ENCODE measurements at places on chromosomes 11 and 22.

DNA sequence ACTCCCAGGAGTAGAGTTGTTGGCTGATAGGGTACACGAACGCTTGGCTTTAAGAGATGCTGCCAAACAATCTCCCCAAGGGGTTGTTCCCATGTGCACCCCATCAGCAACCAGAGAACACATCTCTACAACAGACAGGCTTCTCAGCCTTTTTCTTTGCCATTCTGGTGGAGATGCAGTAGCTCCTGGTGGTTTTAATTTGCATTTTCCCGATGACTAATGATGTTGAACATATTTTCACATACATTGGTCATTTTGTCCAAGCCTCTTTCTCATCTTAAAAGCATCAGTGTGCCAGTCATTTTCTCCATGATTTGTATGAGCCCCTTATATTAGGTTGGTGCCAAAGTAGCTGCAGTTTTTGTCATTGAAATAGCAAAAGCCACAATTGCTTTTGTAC is 21.8 kb downstream of the DHCR7 start:
- no peak for DNase-seq

DNA sequence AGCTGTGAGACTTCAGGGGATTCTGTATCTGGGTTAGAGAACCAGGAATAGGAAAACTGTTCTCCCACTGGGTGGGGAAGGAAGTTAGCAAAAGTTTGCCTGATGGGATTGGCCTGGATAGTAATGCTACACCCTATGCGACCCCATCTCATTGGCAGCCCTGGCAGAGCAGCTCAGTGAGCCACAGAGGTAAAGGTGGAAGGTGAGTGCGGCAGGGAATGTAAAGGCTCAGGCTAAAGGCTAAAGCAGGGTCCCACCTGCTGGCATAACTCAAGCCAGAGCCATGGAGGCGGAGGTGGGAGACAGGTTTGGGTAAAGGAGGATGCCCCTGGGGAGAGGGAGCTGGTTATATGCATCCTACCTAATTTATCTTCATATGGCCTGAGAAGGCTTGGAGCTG is 18.7 kb downstream of the SSH3 start:
- DNase-seq, result no peak

- peak; percentile 78 for DNase-seq
These were observed at the start of gene CECR2 for GRCh38 chr22:17369439-17370025. Gene CECR2, plus strand, starts transcription at chr22:17369460. Its CDS starts 324 bp downstream, at chr22:17369784.

DNA sequence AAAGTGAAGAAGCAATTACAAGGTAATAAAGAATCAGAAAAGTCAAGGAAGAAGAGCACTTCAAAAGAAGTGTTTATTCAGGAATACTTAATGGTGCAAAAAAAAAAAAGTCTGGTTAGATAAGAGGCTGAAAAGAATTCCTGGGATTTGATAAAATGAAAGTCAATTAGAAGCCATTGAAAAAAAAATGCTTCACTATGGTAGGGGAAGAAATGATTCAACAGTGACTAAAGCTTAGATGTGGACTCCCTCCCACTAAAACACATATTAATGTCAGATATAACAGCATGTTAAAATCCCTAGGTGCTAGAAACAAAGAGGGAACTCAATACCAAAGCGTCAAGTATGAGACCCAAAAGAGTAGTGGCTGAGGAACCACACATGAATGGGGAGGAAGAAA is 335.3 kb upstream of the PITPNB start:
- DNase-seq, result no peak

DNA sequence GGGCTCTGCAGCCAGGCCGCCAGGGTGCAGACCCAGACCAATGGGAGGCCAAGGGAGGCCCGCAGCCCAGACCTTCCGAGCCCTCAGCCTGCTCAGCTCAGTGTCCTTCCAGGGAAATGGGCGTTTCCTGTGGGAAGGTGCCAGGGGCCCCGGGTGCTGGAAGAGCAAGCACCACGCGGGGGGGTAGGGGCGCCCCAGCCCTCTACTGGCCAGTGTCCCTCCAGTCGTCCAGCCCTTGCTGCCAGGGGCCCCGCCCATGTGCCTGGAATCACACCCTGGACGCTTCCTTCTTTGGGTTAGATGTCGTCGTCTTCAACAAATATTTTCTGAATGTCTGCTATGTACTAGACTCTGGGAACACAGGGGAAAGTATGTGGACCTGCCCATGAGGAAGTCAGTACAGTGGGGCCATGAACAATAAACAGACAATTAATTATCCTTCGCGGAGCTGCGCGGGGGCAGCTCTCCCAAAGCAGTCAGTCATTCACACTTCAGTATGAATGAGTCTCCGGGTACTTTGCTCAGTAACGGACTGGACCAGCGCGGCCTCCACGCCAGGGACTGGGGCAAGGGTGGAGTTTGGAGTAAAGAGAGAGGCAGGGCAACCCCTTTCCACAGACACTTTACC is 60.2 kb downstream of the CDKN1C start:
- DNase-seq, result no peak

- no peak for DNase-seq
These were observed 2.6 kb downstream of the ANKRD13D start for GRCh38 chr11:67291481-67292381.

GRCh38 chr11:117054382-117054781 is 43.8 kb downstream of the SIK3 start:
- DNase-seq, result no peak

DNA sequence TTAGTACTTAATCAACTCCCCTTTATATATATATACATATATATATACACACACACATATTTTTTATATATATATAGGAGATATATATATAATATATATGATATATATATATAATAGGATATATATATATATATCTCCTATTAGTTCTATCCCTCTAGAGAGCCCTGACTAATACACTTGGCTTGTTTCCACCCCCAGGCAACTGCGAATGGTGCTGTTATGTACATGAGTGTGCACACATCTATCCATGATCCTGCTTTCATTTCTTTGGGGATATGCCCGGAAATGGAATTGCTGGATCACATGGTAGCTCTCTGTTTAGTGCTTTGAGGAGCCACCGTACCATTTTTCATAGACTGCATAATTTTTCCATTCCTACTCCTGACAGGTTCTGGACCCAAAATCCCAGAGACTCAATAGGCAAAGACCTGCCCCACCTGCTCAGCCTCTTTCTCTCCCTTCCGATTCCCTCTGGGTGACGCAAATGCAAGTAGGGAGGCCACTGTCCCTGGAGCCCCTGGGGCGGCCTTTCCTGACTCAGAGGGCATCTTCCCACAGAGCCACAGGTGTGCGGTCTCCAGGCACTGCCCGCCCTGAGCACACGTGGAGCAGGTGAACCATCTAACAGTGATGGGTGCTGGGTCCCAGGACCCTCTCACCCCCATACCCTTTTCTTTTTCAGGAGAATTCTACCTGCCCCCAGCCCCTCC is 12.0 kb downstream of the FGF3 start:
- DNase-seq, result no peak

DNA sequence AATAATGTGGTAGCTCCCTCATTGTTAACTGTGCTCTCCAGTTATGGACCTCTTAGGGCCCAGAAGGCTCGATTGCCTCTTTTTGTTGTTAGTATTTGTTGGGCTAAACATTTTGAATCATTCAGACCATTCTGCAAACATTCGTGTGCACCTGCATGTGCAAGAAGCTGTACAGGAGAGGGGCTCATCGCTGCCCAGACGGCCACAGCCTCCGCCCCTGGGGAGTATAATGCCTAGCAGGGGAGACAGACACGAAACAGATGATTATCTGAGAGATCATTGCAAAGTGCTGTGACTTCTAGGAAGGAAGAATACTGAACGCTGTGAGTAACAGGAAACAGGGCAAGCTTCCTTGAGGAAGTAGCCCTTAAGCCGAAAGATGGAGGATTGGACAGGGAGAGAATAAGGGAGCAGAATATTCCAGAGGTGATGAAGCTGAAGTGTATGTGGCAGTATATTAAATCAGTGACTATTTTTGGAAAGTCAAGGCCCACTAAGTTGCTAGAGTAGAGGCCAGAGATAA is 123.3 kb upstream of the RASSF10 start:
- DNase-seq, result no peak

GRCh38 chr11:849104-849824 is 6.6 kb downstream of the TSPAN4 start:
- DNase-seq, result peak; percentile 90

DNA sequence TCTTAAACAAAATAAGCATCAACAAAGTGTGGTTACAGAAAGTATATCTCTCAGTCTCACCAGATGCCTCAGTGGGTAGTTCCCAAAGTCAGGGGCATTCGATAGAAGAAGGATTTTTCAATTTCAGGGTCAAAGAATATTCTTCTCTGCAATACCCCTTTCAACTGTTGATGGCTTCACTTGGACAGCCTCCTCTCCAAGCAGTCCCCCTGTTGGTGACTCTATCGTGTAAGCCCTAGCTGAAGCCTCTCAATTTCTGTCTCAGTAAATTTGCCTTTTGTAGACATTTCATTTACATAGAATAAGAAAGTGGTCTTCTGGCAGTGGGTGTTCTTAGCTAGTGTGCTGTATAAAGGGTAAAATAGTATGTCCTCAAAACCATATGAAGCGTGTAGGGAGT is 11.3 kb upstream of the CCDC83 start:
- no peak for DNase-seq

- DNase-seq, result peak; percentile 54
These were observed 263.6 kb upstream of the NCAM1 start for GRCh38 chr11:112697391-112698178.

DNA sequence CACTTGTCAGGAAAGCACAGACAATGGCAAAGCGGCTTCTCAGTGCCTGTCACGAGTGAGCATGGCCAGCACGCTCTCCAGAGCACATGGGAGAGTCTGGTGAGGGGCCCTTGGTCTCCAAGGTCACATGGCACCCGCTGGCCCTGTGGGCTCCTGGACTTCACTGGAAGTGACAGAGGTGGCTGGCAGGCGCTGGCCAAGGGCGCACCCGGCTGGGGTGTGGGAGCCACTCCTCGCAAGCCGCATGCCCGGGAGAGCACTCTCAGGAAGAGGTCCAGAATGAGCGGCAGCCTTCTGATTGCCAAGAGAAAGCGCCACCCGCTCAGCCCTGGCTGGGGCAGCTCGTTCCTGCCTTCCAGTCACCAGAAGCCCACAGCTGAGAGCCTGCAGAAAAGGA is 17.1 kb upstream of the MOB2 start:
- DNase-seq, result no peak

GRCh38 chr11:112127056-112127455 is 36.8 kb downstream of the IL18 start:
- DNase-seq, result no peak

- peak; percentile 97 for DNase-seq
These were observed at the start of gene CCDC85B for GRCh38 chr11:65890324-65891218. Gene CCDC85B, plus strand, starts transcription at chr11:65890673. Its CDS starts 111 bp downstream, at chr11:65890784.

- no peak for DNase-seq
These were observed 69.3 kb upstream of the OPCML start for GRCh38 chr11:133601641-133602040.

- no peak for DNase-seq
These were observed 160.8 kb downstream of the MSANTD4 start for GRCh38 chr11:105861225-105861624.

- no peak for DNase-seq
These were observed 4.8 kb upstream of the ARHGEF12 start for GRCh38 chr11:120331301-120331996.

- no peak for DNase-seq
These were observed 23.7 kb downstream of the CRKL start for GRCh38 chr22:20940904-20941385.

DNA sequence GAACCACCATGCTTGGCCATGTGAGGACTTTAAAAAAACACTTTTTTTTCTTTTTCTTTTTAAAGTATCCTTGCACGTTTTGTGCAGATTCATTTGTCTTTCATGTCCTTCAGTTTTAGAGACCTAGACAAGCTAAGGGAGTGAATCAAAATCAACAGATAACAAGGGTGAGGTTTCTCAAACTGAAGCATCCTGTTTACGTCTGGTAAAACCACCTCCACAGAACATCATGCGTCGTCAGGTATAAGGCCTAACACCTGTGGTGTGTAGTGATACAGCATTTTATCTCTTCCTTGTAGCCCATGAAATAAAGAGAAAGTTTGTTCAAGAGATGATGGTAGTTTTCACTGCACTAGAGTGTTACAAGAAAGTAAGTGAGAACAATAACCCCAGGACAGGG is 26.3 kb upstream of the CSF2RB start:
- no peak for DNase-seq

- no peak for DNase-seq
These were observed 27.6 kb upstream of the CASP12 start for GRCh38 chr11:104925850-104926249.

GRCh38 chr11:3882655-3883054 is 27.2 kb downstream of the STIM1 start:
- DNase-seq, result no peak

- no peak for DNase-seq
These were observed 85.2 kb downstream of the CWC15 start for GRCh38 chr11:94888204-94888603.

GRCh38 chr11:20421946-20422345 is 34.4 kb downstream of the PRMT3 start:
- DNase-seq, result no peak

GRCh38 chr11:14566331-14567063 is 46.3 kb upstream of the PSMA1 start:
- no peak for DNase-seq

DNA sequence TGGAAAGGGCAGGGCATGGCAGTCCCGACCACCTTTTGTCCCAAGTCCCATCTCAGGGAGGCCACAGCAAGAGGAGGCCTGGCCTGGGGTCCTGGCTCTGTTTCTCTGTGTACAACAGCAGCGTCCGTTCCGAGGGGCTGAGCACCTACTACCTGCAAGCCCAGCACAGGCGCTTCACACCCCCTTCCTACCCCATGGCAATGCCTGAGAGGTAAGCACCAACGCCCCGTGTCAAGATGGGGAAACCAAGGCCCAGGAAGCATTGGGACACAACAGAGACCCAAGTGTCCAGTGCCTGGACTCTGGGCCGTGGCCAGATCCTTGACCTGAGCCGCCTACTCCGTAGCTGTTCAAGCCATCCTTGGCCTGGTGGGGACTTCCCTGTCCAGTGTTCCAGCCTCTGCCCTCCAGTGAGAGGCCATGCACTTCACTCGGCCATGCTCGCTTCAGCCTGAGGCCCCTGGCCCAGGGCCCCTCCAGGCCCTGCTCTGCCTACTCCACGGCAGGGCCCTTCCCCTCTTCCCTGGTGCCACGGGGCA is 14.3 kb upstream of the TCF20 start:
- DNase-seq, result no peak

DNA sequence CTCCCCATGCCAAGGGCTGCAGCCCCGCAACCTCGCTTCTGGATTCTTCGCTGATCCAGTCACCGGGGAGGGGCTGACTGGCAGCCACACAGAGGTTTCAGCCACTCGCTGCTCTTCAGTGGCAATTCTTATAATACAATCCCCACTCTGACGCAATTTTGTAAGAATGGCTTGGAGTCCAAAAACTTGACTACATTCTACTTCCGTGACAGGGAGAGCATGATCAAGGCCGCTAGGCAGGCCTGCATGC is 14.9 kb downstream of the PPM1F start:
- DNase-seq, result no peak

GRCh38 chr11:117723277-117724024 is 73.6 kb downstream of the DSCAML1 start:
- DNase-seq, result no peak

DNA sequence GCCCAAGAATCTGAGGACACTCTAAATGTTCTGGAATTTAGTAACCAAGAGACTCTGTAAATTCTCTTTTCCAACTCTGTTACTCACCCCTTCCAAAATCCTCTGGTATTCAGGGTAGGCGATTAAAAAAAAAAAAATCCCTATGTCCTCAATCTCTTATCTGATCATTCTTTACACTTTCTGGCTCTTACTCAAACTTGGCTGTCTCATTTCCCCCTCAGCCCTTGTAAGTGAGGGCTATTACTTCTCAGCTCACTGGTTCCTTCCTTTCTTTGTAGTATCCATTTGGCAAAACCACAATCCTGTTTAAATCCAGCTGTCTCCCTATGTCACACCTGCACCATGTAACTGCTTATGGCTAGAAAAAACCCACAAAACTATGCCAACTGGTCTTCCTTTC is 12.7 kb upstream of the MSANTD2 start:
- no peak for DNase-seq

- DNase-seq, result no peak
These were observed 78.9 kb downstream of the FLI1 start for GRCh38 chr11:128772814-128773213.
